Bronchial epithelial cell (primary cell): ENCODE measurements at places on chromosomes 5 and 9.

DNA sequence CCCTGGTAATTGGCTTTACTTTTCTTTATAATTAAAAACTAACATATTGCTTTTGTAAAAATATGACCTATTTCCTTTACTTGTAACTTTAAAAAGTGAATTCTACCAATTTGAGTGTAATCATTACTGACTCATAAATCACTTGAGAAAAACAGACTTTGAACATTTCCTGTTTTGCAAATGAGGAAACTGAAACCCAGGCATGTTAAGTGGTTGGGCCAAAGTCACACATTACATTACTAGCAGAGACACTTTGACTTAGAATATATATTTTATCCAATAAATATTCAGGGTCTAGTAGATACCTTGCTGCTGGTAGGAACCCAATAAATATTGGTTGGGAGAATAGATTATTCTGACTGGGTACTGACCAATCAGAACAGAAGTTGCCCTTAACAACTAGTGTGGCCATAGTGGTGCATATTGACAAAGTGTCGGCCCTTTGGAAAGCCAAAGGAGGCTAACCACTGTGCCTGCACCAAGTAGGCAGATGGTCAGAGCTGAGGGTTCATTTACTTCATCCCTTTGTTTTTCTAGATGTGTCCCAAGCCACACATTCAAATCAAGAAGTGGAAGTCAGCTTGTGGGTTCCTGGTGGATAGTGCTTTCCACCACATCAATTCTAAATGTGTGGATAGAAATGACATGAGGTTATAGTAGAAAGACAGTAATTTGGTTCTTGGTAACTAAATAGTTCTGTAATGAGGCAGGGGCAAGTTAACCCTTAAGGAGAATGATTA is 365.1 kb upstream of the RIOK2 start:
- peak; percentile 77 for DNase-seq

DNA sequence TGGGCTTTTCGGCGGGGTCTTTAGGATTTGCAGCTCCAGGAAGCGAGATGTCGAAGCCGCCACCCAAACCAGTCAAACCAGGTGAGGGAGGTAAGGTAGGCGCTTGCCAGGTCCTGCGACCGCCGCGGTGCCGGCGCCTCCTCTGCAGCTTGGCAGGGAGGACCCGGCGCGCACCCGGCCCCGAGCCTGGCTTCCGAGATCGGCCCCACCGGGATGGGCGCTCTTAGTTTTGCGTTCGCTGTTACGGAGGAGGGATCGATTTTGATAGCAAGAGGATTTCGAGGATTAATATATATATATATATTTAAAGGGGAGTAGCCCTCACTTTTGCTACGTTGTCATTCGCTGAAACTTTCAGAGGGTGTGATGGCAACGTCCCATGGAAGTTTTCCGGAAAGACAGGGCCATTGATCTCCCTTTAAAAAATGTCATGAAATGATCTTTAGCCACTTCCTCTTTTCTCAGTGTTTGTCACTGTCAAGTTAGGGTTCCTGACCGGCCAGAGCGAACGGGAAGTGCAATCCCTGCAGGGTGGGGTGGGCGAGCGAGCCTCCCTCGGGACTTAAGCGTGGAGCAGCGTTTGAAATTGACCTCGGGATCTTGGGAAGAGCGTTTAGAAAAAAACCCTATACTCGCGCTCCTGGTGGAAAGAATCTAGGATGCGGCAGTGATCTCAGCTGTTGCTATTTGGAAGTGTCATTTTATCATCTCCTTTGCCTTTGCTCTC is 495 bp downstream of the OSTF1 start:
- DNase-seq = peak; percentile 48

- DNase-seq = peak; percentile 30
Observed at GRCh38 chr9:36191290-36191645, 547 bp downstream of the CLTA start.

GRCh38 chr5:60527072-60527471 is 172.9 kb downstream of the DEPDC1B start:
- no peak for DNase-seq

GRCh38 chr9:106682420-106682819 is 180.5 kb upstream of the ZNF462 start:
- peak; percentile 91 for DNase-seq

DNA sequence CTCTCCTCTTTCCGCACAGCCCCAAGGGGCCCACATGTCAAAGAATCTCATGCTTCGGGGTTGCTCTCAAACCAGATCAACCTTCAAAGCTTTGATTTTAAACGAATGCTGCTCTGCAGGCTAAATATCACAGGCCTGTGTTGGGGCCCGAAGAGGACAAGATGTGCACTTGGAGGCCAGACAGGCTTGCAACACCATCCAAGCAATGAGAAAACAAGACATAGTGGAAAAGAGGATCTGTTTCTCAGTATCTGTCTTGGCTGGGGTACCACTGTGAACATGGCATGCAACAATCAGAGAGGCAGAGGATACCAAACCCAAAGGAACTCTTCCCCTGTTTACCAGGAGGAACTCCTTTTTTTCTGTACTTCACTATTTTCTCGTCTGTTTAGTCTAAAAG is 321.8 kb downstream of the SLIT3 start:
- no peak for DNase-seq

DNA sequence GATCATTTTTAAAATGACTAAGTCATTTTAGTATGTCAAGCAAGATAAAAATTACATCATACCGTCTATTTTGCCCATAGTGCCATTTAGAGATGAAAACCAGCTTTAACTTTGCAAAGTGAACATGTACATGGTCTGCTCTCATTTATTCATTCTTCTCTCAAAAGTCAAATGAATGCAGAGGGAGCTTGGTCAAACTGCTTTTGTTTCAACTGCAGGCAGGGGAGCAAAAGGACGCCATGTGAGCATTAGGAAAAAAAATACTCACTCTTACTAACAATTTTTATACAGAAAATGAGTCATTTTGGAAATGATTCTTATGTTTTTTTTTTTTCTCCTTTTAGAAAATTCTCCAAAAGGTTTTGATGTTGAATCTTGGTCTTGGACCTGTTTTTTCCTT is 15.7 kb downstream of the SCGB3A1 start:
- DNase-seq = no peak

DNA sequence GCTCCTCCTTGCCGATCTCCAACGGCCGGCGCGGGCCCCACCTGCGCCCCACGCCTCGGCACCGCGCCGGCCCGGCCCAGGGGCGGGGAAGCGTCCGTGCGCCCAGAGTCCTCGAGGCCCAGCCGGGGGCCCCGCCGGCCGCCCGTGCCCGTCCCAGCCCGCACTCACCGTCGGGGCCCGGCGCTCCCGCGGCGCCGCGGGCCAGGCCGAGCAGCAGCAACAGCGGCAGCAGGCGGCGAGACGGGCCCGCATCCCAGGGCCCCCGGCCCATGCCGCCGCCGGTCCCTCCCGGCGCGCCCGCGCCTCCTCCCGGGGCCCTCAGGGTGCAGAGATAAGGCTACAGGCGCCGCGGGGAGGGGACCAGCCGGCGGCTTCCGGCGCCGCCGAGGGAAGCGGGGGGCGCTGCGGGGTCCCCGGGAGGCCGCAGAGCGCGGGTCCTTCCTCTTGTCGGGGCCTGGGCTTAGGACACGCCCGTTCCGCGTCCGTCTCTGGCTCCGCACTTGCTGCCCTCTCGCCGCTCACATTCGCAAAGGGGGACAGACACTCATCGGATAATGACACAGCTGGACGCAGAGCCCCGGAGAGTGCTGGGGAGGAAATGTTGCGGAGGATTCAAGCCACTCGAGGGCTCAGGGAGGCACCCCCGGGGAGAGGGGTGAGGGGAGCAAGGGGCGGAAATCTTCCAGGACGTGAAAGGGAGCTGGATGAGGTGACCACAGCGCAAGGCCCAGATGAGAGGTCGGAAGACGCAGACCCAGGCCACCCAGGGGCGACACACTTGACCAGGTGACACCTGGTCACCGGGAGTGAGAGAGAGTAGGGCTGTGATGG is at the start of gene SUSD1:
SUSD1 (minus strand) TSS at position 333 of the 831 bp plus-strand sequence; CDS start at position 271, 62 bp downstream.
- DNase-seq = no peak

DNA sequence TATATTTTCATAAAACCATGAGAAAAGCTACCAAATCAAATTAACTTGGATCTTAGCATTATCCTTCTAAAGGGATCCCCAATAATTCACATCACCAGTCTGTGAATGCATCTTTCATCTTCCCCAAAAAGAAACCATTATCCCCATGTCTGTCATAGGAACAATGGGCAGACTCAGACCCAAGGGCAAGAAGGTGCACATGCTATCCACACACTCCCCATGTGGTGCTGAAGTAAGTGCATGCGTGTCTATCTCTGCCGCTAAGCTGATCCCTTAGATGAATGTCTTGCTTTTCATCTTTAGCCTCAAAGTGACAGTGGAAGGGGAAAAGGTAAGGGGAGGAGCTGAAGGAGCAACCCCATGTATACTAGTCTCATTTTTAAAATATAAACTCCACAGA is 10.2 kb downstream of the SPOCK1 start:
- DNase-seq = no peak

DNA sequence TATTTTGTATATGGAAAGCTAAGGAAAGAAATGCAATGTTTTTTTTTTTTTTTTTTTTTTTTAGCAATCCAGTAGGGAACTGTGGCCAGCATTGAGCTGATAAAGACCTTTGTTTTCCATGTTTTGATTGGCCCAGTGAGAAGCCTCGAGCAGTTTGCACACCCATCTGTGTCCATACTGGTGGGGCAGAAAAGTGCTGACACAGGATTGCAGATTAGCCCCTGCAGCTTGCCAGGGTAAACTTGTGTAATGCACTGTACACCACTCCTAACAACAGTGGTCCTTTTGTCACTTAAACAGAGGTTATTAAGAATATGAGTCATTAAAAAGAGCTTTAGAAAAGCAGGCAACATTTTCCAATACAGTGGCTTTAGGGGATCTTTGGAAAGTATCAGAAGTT is 132.8 kb upstream of the CDKN2B start:
- DNase-seq = no peak

GRCh38 chr9:91392435-91392834 is 30.7 kb upstream of the AUH start:
- no peak for DNase-seq

DNA sequence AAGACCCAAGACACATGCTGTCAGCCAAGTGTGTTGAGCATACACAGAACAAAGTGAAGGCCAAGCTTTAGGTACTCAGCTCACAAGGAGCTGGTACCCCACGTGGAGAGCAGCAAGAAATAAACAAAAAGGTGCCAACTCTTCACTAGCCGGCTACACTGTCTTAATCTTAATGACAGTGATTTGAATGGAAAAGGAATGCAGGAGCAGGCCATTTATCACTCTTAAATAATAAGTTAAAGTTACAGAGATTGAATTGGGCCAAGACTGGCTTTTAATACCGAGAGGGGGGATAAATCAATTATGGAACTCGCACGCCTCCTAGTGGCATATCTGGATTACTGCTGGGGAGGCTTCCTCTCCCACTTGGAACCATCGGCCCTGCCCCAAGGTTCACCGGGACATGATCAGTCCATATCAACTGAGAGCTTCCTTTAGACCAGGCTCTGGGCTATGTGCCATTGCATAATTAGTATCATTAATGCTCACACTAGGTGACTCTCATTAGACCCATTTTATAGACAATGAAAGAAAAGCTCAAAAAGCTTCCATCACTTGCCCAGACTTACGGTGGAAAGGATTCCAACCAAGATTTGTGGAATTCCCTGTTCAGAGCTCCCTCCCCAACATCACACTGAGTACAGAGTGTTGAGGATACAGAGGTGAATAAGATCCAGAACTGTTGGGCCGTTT is 94.0 kb downstream of the ACTL7B start:
- peak; percentile 46 for DNase-seq

DNA sequence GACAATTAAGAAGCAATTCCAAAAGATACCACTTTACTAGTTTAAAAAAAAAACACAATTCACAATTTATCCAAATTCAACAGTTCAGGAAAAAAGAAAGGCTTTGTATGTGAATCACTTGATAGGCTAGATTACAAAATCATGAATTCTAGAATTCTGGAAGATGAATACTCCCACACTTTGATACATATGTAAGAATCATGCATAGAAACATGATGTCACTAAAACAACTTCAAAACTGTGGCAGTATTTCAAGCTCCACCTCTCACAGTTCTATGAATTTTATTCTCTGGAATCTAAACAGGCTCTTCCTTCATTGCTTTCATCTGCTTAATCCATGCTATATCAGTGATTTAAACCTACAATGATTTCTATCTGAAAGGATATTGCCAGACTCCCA is 51.0 kb downstream of the GNAQ start:
- DNase-seq = peak; percentile 82

DNA sequence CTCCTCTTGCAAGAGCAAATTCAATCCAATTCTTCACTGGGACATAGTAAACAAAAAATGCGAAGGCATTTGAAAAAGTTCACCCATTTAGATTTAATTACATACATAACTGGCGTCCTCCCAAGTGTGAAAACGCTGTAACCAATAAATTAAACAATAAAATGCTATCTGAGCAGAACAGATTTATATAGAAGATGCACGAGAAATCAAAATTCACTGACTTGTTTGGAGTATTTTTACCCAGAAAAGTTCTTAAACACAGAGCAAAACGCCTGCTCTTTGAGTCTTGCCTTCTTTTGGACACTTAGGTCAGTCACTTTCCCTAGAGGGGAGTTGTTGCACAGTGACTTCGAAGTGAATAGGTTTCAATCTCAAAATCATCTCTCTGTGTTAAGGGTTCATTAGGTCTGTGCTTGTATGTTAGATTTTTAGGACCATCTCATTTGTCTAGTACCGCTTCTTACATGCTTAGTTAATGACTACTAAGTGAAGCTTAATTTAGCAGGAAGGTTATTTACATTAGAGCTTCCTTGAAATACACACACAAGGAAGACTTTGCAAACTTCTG is 1.9 kb downstream of the ALDH1A1 start:
- DNase-seq = no peak

- peak; percentile 38 for DNase-seq
Observed at GRCh38 chr5:137486707-137487106, 12.4 kb downstream of the SPOCK1 start.

DNA sequence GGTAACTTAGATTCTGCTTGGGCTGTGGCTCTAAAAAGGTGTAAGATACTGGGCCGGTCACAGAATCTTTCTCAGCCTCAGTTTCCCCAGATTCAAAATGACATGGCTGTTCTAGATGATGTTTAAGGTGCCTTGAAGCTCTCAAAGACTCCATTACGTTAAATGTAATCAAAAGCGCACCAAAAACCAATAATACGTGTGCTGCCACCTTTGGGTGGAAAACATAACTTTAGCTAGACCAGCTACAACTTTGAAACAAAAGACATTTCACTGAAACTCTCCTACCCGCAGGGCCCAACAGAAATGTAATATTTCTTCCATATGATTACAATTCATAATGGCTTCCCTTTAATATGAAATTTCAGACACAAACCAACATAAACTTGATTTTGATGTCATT is 35.0 kb upstream of the PCSK5 start:
- peak; percentile 46 for DNase-seq

GRCh38 chr5:148107608-148108007 is 43.8 kb downstream of the SPINK5 start:
- DNase-seq = peak; percentile 62

GRCh38 chr9:87271696-87272477 is 225.8 kb upstream of the DAPK1 start:
- no peak for DNase-seq

GRCh38 chr5:75412111-75412990 is 75.3 kb downstream of the HMGCR start:
- DNase-seq = no peak

GRCh38 chr5:83494666-83495065 is 23.1 kb downstream of the VCAN start:
- DNase-seq = no peak

- peak; percentile 62 for DNase-seq
Observed at GRCh38 chr9:115165233-115165632, 47.3 kb upstream of the TNC start.

- no peak for DNase-seq
Observed at GRCh38 chr5:172213126-172213525, 19.2 kb downstream of the EFCAB9 start.

- peak; percentile 29 for DNase-seq
Observed at GRCh38 chr5:124061663-124062062, 549.7 kb downstream of the CSNK1G3 start.
